ENCODE measurements at places on chromosomes 2 and 18.

- no peak for DNase-seq
These were observed 49.2 kb downstream of the CRIM1 start for GRCh38 chr2:36404754-36405153.

DNA sequence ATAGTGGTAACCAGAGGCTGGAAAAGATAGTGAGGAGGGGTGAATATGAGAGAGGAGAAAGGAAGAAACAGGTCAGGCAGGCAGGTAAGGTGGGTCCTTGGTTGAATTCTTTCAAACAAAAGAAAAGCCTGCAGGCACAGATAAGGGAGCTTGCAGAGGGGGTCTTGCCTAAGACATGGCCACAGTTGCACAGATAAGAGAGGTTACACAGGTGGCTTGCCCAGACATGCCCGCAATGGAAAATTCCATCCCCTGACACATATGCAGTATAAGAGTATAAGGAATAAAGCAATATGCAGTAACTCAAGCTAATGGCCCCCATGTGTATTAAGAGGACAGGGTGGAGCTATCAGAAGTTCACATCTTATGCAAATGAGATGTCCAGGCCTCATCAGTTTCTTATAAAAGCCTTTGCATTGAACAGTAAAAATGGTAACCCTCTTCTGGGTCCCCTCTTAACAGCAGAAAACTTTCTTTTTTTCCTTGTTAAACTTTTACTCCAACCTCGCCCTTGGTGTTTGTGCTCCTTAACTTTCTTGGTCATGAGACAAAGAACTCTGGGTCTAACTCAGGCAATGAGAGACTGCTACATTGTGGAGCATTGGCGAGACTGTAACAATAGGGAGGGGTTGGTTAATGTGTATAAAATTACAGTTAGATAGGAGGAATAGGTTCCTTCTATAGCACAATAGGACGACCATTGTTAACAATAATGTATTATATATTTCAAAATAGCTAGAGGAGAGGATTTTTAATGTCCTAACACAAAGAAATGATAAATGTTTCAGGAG is 764.6 kb downstream of the TSN start:
- no peak for DNase-seq

DNA sequence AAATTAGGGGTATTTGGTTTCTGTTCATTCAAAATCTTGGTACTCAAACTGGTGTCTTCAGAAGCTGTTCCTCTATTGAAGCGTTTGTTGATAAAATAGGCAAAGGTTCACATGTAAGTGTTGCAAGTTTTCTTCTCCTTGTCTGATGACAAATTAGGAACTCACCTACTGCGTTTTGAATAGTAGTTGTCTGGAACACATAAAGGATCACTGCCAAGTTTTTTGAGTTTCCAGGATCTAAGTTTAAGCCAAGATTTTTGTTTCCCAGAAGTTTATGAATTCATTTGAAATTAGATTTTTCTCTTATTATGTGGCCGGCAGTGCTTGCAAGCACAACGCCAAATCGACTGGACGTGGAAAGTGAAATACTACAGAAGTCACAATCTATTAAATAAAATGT is 85.4 kb downstream of the ARHGEF33 start:
- no peak for DNase-seq

DNA sequence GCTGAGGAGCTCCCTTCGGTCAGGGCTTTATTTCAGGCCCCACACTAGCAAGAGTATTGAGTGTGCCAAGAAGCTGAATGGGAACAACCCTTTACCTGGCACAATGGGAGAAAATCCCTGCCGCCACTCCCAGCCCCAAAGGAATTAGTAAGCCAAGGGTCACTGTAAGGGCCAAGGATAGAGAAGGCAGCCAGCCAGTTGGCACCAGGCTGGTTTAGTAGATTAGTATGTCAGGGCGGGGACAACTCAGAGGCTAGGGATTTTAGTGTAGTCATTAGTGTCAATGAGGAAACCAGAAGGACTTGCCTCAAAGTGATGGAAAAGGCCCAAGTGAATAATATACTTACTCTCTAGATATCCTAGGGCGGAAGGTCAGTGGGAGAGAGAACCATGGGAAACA is 34.9 kb upstream of the CYP26B1 start:
- no peak for DNase-seq

- DNase-seq, result no peak
These were observed 7.8 kb upstream of the RALB start for GRCh38 chr2:120244656-120245519.

DNA sequence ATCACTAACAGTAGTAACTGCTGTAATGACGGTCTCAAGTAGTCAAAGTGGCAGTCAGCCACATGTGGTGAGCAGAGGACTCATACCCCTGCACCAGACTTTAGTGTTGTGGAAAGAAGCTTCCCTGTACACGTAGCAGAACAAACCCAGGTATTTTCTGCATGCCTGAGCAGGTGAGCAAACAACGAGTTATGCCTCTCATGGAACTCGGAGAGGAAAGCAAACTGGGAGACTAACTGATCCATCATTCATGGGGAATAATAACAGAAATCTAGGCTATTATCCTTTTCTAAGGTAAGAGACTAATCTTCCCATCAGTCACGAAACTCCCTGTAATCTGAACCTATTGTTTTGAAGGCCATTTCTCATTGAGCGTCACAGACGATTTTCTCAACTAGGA is 1495.2 kb upstream of the NXPH2 start:
- DNase-seq, result no peak

GRCh38 chr2:8549273-8549922 is 132.5 kb upstream of the ID2 start:
- no peak for DNase-seq

GRCh38 chr18:6624661-6625311 is 104.7 kb upstream of the ARHGAP28 start:
- DNase-seq, result no peak

DNA sequence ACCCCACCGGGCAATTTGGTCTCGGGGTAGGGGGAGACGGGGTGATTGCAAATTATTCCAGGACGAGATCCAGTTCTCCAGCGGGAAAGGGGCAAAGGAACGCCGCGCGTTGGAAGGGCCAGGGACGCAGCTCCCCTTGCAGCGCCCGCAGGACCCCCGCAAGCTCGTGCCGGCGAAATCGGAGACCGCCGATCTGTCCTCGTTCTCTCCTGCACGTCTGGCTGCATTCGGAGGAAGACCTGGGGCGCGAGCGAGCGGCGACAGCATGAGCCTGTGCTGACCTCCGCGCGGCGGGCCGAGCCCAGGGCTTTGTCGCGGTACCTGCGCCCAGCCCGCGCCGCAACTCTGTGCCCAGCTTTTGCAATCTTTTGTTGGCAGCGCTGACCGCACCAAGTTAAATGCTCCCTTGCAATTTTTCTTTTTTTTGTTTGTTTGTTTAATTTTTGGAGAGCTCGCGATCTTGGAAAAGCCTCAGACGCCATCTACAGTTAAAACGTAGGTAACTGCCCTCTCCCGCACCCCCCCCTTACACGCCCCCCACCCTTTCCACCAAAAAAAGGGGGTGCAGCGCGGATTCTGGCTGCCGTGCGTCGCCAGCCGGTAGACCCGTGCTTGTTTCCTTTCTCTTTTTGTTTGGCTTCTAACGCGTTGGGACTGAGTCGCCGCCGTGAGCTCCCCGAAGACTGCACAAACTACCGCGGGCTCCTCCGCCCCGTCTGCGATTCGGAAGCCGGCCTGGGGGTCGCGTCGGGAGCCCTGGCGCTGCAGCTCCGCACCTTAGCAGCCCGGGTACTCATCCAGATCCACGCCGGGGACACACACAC is 667 bp downstream of the TRIB2 start:
- DNase-seq, result peak; percentile 66

- no peak for DNase-seq
These were observed 777 bp upstream of the C18orf32 start for GRCh38 chr18:49487711-49488310.

Data from AG08396 (cell line).